Effector memory CD8-positive, alpha-beta T cell (primary cell): ENCODE measurements at places on chromosomes 7 and 10.

DNA sequence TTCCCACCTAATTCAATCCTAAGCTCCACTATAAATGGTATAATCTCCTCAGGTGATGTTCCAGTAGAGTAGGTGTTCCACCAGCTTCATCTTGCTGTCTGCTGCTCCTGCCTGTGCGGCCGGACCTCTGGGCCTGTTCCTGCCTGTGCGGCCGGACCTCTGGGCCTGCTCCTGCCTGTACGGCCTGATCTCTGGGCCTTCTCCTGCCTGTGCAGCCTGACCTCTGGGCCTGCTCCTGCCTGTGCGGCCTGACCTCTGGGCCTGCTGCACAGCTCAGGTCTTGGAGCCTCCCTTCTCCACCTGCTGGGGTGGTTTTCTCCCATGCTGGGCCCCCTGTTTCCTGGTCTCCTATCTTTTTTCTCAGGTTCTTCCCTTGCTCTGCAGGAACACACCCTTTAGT is 117.8 kb downstream of the USP6NL start:
- H3K27ac ChIP-seq: no peak overlapping the region
- DNase-seq: no peak
- H3K36me3 ChIP-seq: no peaks in the 10 kb centered on the region
- H3K4me3 ChIP-seq: no peak overlapping the region
- H3K4me1 ChIP-seq: no peaks in the 10 kb centered on the region

DNA sequence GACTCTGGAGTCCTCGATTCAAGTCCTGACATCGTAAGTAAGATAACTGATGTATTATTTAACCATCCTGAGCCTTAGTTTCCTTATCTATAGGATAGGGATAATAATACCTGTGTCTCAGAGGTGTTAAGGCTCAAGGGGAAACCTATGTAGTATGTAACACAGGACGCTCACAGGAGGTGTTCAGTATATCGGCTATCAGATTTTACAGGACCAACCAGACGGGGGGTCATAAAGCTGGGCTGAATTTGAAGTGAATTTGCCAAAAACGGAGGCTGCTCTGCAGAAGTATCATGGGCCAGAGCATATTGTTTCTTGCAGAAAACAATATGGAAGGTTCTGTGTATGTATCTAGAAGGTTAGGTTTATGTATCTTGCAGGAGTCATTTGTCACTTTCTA is 11.1 kb upstream of the ZNF282 start:
- H3K4me3 ChIP-seq: no peak overlapping the region
- H3K27me3 ChIP-seq: no peaks in the 10 kb centered on the region
- H3K4me1 ChIP-seq: no peaks in the 10 kb centered on the region
- DNase-seq: no peak
- H3K36me3 ChIP-seq: peaks cover 7% of the 10 kb centered on the region

- H3K4me1 ChIP-seq: no peaks in the 10 kb centered on the region
- no peaks in the 10 kb centered on the region for H3K27me3 ChIP-seq
- no peak overlapping the region for H3K4me3 ChIP-seq
These were observed 198.6 kb downstream of the TMEM178B start for GRCh38 chr7:141272417-141272816.

- H3K4me1 ChIP-seq: no peaks in the 10 kb centered on the region
- no peak for DNase-seq
- no peaks in the 10 kb centered on the region for H3K36me3 ChIP-seq
- H3K27me3 ChIP-seq: peaks cover 2% of the 10 kb centered on the region
- H3K27ac ChIP-seq: no peak overlapping the region
These were observed 12.4 kb downstream of the DIP2C start for GRCh38 chr10:677038-677437.

DNA sequence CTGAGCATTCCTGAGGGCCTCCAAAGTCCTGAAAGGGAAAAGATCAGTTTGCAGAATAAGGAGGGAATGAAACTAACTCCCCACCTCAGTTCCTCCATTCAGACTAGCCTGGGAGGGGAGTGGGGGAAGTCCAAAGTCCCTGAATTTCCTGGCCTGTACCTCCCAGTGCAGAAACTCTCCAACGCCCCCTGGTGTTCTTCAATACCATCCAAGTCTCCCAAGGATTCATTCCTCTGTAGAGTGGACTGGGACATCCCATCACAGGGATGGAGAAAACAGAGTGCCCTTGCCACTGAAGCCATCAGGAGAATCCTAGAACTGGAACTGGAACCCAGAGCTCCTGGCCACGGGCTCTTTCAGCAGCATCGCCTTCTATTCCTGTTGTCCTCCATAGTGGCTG is 1.6 kb upstream of the COL13A1 start:
- peaks cover 6% of the 10 kb centered on the region for H3K4me1 ChIP-seq
- H3K27me3 ChIP-seq: peaks cover 88% of the 10 kb centered on the region
- H3K27ac ChIP-seq: no peak overlapping the region
- no peaks in the 10 kb centered on the region for H3K36me3 ChIP-seq
- no peak overlapping the region for H3K4me3 ChIP-seq

- DNase-seq: peak; percentile 58
- H3K27ac ChIP-seq: no peak overlapping the region
- H3K27me3 ChIP-seq: no peaks in the 10 kb centered on the region
- no peaks in the 10 kb centered on the region for H3K36me3 ChIP-seq
- H3K4me3 ChIP-seq: no peak overlapping the region
These were observed 3.0 kb upstream of the CALHM3 start for GRCh38 chr10:103481974-103482531.

- no peak for DNase-seq
- no peak overlapping the region for H3K4me3 ChIP-seq
- H3K27me3 ChIP-seq: no peaks in the 10 kb centered on the region
- no peak overlapping the region for H3K27ac ChIP-seq
These were observed 362.5 kb downstream of the MALRD1 start for GRCh38 chr10:19411119-19411518.

DNA sequence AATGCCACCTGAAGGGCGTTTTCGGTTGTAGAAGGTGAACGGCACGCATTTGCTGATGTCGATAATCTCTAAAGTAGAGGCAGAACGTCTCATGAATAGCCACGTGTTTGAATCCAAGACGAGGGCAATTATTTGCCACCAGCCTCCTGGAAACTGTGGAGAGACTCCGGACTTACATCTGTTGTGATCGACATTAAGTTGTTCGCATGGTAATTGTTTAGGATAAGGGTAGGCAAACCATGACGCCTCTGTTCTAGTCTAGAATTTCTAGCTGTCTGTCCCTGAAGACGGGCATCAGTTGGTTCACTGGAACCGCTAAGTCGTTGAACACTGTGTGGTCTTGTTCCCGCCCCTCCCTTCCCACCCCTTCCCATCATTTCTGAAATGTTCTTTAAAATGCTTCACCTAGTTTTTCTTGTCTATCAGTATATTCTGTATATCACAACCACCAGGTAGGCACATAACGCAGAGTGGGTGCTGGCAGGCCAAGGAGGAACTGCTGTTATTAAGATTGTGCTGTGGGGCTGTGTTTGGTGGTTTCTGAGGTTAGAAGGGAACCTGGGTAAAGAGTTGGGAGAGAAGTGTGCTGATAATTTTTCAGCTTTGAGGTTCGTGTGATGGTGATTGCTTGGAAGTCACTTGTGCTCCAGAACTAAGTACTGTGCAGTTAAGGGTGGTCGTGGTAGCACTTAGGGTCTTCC is 1.2 kb downstream of the UBE3C start:
- DNase-seq: peak; percentile 21
- H3K4me1 ChIP-seq: peaks cover 36% of the 10 kb centered on the region
- peaks cover 17% of the 10 kb centered on the region for H3K36me3 ChIP-seq
- H3K27ac ChIP-seq: peak overlapping the region; percentile 70
- H3K27me3 ChIP-seq: no peaks in the 10 kb centered on the region

DNA sequence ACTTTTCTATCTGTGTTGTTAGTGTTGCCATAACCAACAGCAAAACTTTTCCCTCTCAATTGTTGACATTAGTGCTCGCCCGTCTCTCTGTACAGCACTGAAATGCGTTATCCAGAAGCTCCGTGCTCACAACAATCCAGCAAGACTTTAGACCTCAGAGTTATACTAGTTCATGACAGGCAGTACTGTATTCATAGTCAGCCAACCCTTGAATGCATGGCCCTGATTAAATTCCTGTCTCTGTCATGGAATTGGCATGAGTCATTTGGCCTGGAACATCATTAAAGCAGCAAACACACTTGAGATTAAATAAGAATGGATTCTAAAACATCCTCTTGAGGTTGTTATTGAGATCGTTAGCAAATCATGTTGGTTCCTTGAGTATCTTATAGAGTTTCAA is 405.5 kb upstream of the C7orf33 start:
- DNase-seq: no peak
- no peak overlapping the region for H3K27ac ChIP-seq

GRCh38 chr10:110411047-110411410 is 86.7 kb upstream of the DUSP5 start:
- H3K27me3 ChIP-seq: no peaks in the 10 kb centered on the region
- no peak for DNase-seq
- no peak overlapping the region for H3K4me3 ChIP-seq
- H3K27ac ChIP-seq: no peak overlapping the region
- H3K36me3 ChIP-seq: peaks cover 19% of the 10 kb centered on the region

DNA sequence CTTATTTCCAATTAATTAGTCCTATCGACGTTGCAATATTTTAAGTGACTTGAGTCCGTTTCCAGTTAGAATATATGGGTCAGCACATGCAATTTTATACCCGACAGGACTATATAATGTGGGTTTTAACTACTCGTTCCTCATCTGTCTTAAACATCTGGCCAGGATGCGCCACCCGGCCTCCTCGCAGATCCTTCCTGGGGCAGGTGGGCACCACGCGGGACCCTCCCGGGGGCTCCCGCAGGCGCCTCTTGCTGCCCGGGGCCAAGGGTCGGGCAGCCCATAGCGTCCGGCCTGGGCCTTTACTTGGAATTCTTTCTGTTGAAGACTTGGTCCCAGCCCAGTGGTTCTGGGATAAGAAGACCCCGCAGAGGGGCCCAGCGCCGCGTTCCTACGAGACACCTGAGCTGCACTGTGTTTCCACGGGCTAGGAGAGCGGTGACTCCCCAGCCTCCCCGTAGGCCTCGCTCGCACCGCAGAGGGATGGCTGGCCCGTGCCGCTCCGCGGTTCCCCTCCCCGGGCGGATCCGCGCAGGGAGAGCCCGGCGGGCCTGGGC is 10.1 kb upstream of the MNX1 start:
- H3K27ac ChIP-seq: no peak overlapping the region
- peaks cover 84% of the 10 kb centered on the region for H3K27me3 ChIP-seq
- H3K4me3 ChIP-seq: no peak overlapping the region
- no peak for DNase-seq
- H3K36me3 ChIP-seq: peaks cover 3% of the 10 kb centered on the region

GRCh38 chr7:153939654-153940053 is 112.5 kb upstream of the DPP6 start:
- H3K4me1 ChIP-seq: no peaks in the 10 kb centered on the region
- H3K27ac ChIP-seq: no peak overlapping the region
- DNase-seq: no peak
- no peaks in the 10 kb centered on the region for H3K36me3 ChIP-seq
- H3K4me3 ChIP-seq: no peak overlapping the region
